Activated CD8-positive, alpha-beta T cell treated with anti-CD3 and anti-CD28 coated beads for 36 hours (primary cell): ENCODE measurements at places on chromosomes 13 and 19.

DNA sequence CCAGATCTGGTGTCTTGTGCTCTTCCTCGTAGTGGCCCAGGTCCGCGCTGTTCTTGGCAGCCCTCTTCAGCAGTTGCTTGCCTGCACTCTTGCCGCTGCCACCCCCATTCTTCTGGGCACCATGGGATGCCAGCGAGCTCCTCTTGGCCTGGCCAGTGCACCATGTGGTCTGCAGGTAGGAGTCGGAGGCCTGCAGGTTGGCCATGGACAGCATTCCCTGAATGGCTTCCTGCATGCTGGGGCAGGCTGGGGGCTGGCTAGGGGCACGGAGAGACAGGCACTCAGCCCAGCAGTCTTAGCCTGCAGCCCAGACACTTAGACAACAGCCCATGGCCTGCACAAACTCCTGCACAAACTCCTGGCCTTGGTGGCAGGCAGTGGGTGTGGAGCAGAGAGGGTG lies 234.9 kb downstream of the TUBA3C start:
- DNase-seq = no peak

- DNase-seq = no peak
Observed at GRCh38 chr19:33389421-33390100, 16.1 kb downstream of the CEBPG start.

- DNase-seq = no peak
Observed at GRCh38 chr13:113034451-113035212, 65.6 kb downstream of the MCF2L start.

DNA sequence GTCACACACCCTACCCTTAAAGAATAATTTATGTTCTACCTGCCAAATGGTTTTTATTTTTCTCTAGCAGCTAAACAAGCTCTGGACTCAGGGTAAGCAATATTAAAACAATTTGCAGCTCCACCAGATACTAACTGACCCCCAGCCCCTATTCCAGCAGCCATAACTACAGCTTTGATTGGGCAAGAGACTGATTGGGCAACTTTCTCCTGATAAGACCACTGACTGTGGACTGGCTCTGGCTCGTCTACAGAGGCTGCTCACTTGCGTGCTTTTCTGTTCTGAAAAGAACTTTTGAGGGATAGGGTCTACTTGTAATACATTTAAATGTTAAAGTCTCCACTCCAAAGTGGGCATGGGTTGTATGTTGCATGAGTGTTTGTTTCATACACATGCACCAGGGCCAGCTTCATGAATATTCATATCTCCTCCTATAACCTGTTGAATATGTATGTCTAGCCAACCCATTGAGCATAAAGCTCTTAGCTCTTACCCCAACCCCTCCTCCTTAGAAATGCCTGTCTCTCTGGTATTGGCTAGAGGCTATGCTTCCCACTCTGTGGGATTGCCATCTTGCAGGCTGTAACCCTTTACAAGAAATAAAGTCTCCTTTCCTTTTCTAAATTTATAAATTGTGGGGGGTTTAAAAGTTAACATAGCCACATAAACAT lies 19.9 kb downstream of the OR7A5 start:
- no peak for DNase-seq

DNA sequence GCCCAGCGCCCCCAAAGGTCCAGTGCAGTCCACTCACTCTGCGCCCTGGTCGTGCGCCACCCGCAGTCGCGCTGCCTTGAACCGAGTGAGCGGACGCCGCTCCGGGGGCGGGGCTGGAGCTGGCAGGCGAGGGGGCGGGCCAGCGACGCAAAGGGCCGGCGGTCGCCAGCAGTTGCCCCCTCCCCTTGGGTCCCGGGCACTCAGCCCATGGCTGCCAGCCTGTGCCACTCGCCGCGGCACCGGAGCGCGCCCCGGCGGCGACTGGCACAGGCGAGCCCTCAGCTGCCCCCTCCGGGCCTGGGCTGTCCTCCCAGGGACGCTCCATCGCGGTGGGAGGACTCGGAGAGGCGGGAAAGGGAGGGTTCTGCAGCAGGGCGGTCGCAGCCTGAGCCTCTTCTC lies at the start of gene S1PR5:
S1PR5 (minus strand) TSS at position 87 of the 399 bp plus-strand sequence. CDS start 2,436 bp downstream, outside the sequence.
- no peak for DNase-seq

GRCh38 chr19:1455336-1456120 lies 5.6 kb downstream of the APC2 start:
- DNase-seq = peak; percentile 82
